Upper lobe of left lung (tissue), 6 donors: ENCODE measurements at places on chromosomes 3 and 15. TPM values are rescaled to one million over a fixed set of nuclear protein-coding genes. Genes with fewer than 3 reads are reported as not detected.

- DNase-seq: no peak
Observed at GRCh38 chr15:41288464-41288863, 43.9 kb downstream of the OIP5 start.

DNA sequence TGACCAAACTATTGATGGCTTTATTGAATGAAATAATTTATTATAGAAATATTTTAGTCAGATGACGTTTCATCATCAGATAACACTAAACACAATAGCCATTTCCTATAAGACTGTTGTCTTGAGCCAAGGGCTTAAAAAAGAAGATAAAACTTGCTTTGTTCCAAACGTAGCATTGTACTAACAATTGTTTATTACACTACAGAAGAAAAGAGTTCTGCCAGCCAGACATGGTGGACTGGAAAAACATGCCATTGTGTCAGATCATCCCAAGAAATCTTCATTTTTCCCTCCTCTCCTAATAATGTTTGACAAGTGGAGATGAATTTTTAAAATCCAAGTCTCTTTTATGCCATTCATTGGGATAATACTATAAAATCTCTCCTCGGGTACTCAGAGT lies 203.3 kb downstream of the CDIN1 start:
- no peak for DNase-seq

DNA sequence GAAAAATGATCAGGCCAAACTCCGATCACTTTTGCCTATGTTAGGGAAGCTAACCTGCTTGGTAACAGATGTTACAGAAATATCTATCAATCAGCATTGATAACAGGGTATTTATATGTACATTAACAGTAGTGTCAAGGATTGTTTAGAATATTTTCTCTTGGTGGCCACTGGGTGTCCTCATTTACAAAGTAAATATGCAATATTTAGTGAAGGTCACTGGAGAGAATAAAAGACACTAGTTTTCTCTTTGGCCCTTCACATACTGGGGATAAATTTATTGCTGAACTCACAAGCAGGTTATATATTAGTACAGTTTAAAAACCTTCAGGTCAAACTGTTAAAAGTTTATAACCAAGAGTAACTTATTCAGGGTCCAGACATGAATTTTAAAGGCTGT lies 69.0 kb downstream of the TIGIT start:
- no peak for DNase-seq

DNA sequence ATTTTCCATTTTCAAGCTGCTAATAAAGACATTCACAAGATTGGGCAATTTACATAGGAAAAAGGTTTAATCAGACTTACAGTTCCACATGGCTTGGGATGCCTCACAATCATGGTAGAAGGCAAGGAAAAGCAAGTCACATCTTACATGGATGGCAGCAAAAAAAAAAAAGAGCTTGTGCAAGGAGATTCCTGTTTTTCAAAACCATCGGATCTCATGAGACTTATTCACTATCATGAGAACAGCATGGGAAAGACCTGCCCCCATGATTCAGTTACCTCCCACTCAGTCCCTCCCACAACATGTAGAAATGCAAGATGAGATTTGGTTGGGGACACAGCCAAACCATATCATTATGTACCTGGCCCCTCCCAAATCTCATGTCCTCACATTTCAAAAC lies 202.0 kb downstream of the FNDC3B start:
- DNase-seq: no peak

DNA sequence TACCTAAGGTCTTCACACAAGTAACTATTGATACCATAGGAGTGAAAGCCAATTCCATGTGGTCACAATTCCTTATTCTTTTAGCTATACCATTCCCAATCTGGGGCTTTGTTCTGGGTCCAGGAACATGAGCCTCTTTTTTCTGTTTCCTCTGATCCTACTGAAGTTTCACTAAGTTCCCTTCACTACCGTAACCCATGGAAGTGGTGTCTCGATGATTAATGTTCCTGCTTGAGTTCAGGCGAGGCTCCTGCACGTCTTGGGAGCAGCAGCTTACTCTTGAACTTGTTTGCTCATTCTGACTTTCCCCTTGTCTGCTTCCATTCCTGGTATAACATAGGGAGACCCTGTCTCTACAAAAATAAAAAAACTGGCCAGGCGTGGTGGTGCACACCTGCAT lies 23.6 kb downstream of the ZNF592 start:
- no peak for DNase-seq

GRCh38 chr3:111695636-111696117 lies 100.5 kb upstream of the ZBED2 start:
- DNase-seq: no peak

- no peak for DNase-seq
Observed at GRCh38 chr3:78129707-78130106, 1089.8 kb downstream of the ROBO2 start.

Gene LRRC49
- 13.2 TPM for total RNA-seq

Gene ALDH1L1
- 9.6 TPM for total RNA-seq

Gene SLC24A5
- total RNA-seq: 0.83 TPM
